ENCODE measurements at places on chromosomes 6 and 20.

DNA sequence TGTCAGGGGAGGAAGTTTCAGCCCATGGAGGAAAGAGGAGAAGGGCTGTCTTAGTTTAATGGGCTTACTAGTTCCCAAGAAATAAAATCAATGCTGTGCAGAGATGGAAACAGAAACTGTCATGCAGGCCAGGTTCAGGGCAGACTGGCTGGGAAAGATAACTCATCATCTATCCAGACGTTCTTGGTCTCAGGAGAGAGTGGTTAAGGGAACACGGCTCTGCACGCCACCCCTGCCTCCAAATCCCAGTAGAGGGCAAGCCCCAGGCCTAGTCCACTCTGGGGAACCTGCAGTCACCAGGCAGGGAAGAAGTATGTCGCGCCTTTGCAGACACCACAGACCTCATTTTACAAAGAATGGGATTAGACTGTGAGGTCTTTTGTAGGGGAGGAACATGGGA is 12.5 kb downstream of the ALDH8A1 start:
- DNase-seq = no peak

- DNase-seq = no peak
Measured at GRCh38 chr6:151482290-151482689, 11.5 kb upstream of the CCDC170 start.

DNA sequence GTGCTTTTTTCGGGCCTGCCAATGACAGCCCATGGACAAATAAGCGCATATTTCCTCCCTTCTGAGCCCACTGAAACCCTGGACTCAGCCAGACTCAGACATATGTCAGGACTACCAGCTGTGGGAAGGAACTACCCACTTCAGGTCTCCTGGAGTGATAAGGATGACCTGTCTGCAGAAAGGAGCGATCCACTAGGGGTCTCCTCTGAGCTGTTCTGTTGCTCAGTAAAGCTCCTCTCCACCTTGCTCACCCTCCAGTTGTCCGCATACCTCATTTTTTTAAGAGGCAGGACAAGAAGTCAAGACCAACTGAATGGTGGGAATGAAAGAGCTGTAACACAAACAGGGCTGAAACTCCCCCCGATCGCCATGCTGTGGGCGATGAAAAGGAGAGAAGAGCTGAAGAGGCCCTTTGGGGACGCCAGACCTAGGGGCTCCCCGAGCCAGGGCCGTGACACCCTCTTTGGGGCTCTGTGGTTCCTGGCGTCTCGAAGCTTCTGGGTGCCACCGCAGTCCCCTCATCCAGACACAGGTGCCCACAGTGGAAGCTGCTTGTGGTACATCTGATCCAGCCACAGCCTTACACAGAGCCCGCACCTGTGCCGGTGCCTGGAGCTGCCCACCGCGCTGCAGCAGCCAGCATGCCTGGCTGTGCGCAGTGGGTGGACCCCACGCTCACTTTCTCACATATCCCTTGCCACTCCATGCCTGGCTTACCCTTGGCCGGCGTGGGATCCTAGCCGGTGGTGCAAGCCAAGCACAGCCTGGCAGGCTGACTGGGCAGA is 68.8 kb downstream of the EYS start:
- DNase-seq = no peak

- no peak for DNase-seq
Measured at GRCh38 chr6:146224988-146225387, 196.1 kb downstream of the GRM1 start.

GRCh38 chr6:83849610-83850009 is 3.5 kb upstream of the RIPPLY2 start:
- no peak for DNase-seq

GRCh38 chr6:169989594-169989993 is 238.2 kb downstream of the ERMARD start:
- DNase-seq = no peak

DNA sequence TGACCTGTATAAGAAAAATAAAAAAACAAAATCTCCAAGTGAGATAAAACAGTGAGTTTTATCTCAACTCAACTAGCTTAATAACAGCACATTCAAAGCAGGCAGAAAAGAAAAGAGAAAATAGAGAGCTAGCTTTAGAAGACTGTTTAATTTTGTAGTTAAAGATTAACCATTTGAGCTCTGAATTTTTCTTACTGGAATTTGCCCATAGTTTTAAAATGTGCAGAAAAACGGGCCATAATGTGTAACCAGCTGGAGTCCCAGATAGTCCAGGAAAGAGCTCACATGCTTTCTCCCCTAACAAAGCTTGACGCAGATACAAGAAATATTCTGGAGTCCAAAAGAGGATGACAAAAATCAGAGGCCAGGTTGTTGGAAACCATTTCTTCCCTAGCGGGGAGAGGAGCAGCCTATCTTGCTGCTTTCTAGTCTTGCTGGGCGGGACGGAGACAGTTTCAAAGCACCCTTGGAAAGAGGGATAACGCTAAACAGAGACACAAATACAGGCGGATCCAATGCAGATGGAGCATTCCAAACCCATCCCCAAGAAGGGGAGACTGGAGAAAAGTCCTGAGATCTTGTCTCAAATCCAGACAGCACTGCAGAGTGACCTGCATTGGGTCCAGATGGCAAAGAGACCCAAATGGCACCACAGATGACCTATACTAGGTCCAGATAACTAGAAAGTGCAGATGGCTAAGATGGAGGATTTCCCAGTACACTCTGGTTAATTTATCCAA is 16.1 kb downstream of the TTK start:
- DNase-seq = no peak

DNA sequence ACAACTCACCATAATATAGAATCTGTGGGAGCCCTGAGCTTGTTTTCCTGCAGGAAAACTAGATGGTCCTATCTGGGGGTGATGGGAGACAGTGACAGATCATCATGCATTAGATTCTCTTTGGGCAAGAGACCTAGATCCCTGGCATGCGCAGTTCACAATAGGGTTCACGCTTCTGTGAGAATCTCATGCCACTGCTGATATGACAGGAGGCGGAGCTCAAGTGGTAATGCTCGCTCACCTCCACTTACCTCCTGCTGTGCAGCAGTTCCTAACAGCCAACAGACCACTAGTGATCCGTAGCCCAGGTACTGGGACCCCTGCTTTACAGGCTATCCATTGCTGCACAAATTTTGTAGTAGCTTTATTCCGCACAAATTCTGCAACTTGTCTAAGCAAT is 84.5 kb downstream of the HIVEP2 start:
- no peak for DNase-seq

GRCh38 chr20:4011226-4011975 is 4.0 kb downstream of the RNF24 start:
- no peak for DNase-seq

- no peak for DNase-seq
Measured at GRCh38 chr6:5673019-5673790, 333.5 kb downstream of the NRN1 start.

- DNase-seq = no peak
Measured at GRCh38 chr20:4120921-4121321, 105.6 kb upstream of the RNF24 start.

- no peak for DNase-seq
Measured at GRCh38 chr6:41228616-41229015, 467 bp downstream of the TREML4 start.

DNA sequence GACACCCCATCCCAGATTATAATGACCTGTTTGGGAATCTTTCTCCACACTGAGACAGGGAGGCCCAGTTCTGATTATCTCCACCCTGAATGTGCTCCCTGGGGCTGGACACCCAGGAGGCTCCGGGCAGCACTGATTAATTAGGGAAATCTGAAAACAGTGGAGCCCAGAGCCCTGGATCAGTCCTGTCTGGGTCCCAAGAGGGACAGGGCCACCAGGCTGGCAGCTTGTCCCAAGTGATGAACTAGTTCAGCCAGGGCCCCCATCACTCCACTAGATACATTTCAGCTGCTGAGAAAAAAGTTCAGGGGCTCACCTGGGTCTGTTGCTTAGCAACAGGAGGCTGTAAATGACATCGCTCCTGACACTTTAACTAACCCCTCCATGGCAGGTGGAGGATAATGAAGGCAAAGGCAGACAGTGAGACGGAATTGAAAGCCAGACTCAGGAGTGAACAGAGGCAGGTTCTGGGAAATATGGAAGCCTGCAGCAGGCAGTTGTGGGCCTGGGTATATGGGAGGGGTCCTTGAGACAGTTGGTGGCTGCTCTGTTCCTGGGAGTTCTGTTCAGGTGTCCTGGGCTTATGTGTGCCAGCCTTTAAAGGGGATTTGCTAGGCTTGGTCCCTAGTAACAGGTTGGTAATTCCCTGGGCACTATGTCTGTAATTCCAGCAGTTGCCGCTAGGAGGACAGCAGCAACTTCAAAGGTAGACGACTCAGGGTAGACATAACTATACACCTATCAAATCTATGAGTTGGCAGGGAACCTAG is 78.3 kb upstream of the CTNNBL1 start:
- peak; percentile 60 for DNase-seq

GRCh38 chr6:52834481-52834880 is 6.1 kb downstream of the GSTA5 start:
- DNase-seq = no peak

DNA sequence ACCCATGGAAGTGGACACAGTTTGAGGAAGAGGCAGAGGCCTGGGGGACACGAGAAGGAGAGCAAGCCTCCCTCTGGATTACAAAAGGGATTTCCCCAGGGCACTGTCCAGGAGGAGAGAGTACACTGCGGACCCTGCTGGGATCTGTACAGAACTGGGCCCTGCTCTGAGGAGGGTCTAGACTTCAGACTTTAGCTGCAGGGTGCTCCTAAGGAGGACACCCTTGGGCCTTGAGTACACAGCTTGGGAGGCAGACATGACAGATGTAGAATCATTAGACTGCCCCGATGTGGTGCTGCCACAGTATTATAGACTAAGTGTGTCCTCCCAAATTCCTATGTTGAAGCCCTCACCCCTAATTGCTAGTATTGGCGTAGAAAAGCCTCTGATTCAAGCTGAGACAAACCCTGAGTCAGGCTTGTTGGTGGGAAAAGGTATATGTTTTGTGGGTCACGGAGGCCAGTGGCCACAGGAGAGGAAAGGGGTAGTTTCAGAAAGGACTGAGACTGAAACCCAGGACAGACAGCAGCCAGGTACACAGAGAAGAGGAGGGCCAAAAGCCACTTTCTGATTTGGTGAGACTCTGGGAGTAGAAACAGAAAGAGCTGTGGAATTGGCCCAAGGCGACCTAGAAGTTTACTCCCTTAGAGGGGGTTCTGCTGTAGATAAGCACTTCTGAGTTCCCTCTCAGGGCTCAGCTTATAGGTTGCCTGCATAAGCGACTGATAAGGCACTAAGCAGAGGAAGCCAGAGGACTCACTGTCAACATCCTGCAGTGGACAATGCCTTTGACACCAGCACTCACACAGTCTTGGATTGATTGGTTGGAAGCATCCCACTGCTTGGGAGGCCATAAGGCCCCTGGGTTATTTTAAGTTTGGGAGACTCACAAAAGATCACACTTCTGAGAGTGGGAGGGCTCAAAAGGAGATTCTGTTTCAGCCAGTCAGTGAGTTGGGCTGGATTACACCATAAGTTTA is 16.5 kb upstream of the SH3BGRL2 start:
- no peak for DNase-seq

DNA sequence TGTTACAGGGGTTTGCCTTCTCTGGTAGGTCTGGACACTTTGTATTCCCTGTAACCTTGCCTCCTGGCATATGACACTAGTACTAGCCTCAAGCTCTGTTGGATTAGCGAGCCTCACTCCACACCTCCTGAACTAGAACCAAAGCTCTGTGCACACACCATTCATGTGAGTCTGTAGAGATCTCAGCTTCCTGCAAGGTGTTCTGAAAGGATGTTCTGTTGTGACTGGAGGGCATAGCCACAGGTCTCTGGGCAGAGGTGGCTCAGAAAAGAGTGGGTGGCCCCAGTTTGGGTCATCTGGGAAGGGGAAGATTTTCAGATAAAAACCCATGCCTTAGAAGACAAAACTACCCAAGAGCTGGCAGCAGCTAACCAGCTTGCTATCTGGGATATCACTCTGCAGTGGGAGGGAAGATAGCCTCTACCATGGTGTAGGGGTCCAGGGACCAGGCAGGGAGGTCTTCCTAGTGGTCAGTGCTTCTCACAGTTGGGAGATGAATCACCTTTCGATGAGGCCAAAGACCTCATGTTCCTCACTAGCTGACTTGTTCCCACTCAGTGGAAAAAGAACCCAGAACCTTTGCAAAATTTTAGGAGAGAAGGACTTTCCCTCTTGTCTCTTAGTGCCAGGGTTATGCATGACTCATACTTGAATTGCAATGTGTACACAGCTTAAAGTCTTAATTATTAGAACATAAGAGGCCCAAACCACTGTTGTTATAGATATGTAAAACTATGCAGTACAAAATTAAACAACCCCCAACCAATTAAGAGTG is 41.4 kb downstream of the HLA-F start:
- no peak for DNase-seq

- DNase-seq = no peak
Measured at GRCh38 chr6:167238694-167239467, 52.2 kb upstream of the UNC93A start.

DNA sequence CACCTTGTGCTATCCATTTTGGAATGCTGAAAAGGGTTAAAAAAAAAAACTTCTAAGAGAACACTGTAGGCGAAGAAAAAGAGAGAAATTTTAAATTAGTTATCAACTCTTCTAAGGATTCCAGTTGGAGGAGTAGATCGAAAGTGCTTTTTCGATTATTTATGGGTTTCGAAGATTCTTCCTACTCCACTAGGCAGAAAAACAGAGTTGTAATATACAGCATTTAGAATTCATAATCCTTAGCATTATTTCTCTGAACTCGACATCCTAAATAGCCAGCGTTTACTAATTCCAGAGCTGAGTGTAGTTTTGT is 817 bp upstream of the RNF217 start:
- no peak for DNase-seq

GRCh38 chr6:25898289-25898977 is 24.4 kb upstream of the SLC17A3 start:
- no peak for DNase-seq

DNA sequence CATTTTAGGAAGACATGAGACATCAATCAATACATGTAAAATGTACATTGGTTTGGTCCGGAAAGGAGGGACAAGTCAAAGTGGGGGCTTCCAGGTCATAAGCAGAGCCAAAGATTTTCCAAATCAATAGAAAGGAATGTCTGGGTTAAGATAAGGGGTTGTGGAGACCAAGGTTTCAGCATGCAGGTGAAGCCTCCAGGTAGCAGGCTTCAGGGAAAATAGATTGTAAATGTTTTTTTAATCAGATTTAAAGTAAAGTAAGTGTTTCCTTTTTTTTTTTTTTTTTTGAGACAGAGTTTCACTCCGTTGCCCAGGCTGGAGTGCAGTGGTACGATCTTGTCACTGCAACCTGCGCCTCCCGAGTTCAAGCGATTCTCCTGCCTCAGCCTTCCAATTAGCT is 16.8 kb upstream of the SERPINB9 start:
- DNase-seq = no peak

Data from stimulated activated CD4-positive, alpha-beta T cell treated with anti-CD3 and anti-CD28 coated beads, Interleukin-4, amount 100 ng/mL, for 1 hour (primary cell).